ENCODE measurements at places on chromosomes 7 and 10.

GRCh38 chr7:32525839-32526238 is 30.6 kb downstream of the AVL9 start:
- no peak for DNase-seq

- DNase-seq: no peak
Observed at GRCh38 chr10:102375250-102375649, 20.3 kb upstream of the NFKB2 start.

DNA sequence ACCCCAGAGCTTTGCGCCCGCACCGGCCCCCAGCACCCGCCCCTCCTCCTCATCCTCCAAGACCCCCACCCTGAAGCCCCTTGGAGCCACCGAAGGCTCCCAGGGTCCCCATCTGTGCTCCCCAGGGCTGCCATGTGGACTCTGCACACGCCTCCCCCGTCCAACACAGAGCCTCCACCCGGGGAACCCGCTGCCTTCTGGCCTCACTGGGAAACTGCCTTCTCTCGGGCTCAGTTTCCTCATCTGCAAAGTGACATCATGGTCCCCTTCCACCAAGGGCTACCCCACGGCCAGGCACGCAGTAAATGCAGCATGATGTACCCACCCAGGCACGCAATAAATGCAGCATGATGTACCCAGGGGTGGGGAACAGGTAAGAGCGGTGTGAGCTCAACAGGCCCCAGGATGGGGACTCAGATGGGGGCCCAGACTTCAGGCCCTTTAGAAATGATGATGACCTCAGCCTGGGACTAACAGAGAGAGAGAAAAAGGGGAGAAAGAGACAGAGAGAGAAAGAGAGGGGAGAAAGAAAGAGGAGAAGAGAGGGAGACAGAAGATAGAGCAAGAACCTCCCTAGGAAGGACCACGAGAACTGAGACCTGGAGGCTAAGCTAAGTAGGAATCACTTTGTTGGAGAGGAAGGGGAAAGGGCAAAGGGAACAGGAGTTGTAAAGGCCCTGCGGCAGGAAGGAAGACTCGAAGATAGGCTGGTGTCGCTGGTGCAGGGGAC is 2.5 kb upstream of the MICALL2 start:
- no peak for DNase-seq

DNA sequence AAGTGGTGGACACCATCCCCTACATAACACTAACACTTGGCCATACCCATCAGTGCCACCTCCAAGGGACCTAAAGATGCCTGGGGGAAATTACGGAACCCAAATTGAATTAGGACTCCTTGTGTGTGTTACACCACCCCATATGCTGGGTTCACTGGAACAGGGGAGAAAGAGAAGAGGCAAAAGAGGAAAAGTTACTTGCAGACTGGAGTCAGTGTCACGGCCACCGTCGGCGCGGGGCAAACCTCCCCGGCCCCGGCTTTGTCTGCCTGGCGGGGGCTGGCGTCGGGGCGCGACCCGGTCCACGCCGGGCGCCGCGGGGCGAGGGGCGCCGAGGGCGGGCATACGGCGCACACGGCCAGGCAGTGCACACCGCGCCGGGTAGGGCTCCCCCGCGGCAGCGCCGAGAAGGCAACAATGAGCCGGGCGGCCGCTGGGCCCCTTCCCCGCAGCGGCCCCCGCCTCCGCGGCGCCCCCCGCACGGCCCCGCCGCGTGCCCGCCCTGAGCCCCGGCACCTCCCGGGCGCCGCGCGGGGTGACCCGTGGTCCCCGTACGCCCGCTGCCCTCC is 171.1 kb downstream of the FAM107B start:
- no peak for DNase-seq

DNA sequence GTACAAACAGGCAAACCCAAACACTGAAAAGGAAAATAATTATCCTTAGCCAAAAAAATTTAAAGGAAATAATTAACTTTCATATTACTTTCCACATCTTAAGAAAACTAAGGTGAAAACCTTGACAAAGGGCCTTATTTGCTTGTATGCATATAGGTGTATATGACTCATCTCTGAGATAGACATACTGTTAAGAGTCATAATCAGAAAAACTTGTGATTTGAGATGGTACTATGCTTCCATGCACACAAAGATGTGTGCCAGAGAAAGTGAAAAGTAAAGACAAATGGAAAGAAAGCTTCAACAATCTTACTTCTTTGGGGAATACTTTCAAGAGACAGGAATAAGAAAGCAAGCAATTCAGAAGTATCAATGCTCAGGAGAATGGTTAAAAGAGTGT is 3.3 kb upstream of the CACNA2D1 start:
- DNase-seq: no peak

- DNase-seq: peak; percentile 55
Observed at GRCh38 chr10:79400146-79401004, 45.0 kb downstream of the ZCCHC24 start.

DNA sequence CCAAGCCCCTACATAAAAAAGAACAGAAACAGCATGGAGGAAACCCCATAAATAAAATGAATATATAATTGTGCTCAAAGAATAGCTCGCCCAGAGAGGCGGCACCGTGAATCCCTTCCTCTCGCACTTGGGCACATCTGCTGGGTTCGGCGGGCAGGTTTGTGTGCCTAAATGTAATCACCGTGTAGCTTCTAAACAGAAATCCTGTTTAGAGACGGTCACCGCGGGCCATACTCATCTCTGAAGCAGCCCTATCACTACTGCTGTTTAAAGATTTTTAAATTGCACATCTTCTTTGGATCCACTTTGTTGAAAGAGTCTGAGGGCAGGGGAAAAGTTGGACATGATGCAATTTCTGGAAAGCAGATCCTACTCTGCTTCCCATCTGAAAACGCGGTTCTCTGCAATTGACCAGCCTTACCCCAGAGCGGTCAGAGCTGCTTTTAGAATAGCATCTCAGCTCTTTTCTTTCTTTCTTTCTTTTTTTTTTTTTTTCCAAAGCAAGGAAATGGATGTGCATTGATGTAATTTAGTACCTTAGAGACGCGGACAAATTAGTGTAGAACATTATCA is 6.4 kb downstream of the DRGX start:
- DNase-seq: no peak

DNA sequence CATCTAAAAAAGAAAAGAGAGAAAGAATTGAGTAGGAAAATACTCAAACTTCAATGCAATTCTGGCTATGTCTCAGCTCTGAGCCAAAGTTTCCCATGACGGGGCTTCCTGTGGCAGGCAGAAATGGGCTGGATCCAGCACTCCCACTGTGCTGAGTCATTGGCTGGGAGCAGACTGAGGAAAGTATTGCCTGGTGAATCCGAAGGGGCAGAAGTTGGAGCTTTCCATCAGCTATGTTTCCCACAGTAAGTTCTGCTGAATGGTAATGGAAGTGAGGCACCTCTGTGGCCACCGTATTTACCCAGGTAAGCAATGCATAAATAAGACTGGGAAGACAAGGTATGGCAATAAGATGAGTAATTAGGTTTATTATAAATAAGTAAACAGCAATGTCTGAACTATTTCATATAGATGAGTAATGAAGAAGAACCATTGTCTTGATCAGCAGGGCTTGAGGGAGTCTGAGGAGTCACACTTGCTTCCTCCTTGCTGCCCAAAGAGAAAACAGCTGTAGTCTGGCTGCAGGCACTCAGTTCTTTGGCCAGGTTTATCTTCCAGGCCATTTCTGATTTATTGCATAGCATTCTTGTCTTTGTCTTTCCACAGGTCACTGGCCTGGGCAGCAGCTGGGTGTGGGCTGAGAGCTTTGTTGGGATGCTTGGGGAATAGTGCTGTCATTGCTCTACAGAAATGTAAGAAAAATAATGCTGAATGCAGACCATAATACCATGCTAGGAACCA is 255.3 kb downstream of the DNAJB9 start:
- DNase-seq: no peak

- DNase-seq: no peak
Observed at GRCh38 chr10:110547139-110547761, 20.2 kb upstream of the SMC3 start.

GRCh38 chr7:29139796-29140195 is 6.5 kb downstream of the CPVL start:
- no peak for DNase-seq

DNA sequence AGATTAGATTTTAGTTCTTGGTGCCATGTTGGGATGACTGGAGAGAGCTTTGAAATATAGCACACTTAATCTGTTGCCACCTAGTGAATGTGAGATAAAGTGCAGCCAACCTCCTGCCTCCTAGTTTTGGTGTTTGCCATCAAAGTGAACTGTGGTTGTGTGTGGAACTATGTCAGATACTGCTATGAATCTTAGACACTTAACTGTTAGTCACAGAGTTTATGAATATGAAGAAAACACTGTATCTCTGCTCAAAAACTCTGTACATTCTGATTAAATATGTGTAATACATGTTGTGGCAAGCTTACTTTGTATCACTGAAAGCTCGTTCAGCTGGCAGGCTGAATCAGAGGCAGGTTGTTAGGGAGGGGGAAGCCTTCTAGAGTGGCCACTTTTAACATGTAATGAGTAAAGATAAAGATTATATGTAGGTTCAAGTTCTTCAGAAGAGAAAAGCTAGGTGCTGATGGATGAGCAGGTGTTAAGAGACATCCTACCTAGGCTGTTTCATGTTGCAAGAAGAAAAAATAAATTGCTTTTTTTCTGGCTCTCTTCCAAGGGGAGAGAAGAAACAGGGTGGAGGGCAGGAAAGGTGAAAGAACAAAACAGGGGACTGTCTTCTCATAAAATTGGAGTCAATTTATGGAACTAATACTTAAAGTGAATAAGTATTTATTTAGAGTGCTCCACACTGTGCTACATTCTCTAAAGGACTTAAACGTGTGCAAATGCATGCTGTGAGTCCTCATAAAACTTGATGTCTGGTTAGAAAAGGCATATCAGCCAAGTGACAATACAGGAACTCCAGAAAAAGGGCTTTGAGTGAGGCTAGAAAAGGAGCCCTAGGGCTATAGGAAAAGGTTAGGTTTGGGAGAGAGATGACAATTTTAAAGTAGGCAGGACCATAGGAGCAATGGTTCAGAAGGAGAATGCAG is 14.1 kb upstream of the LAMB1 start:
- no peak for DNase-seq

Data from D721Med (cell line).